ENCODE measurements at places on chromosomes 2 and 18.

GRCh38 chr2:25833566-25833965 lies 44.7 kb downstream of the ASXL2 start:
- no peak for DNase-seq

DNA sequence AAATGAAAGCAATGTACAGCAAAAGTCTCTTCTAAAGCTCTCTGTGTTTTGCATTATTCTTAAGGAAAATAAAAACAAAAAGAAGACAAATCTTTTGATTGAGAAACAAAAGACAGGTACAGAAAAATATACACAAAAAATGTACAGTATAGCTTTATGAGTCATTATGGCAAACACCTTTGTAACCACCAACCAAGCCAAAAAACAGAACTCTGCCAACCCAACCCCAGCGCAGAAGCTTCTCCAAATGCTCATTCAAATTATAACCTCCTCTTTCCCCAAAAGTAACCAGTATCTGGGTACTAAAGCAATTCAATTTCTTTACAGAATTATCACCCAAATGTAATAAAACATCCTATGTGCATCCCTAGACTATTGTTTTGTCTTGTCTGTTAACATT lies 255.9 kb upstream of the STON1 start:
- no peak for DNase-seq

DNA sequence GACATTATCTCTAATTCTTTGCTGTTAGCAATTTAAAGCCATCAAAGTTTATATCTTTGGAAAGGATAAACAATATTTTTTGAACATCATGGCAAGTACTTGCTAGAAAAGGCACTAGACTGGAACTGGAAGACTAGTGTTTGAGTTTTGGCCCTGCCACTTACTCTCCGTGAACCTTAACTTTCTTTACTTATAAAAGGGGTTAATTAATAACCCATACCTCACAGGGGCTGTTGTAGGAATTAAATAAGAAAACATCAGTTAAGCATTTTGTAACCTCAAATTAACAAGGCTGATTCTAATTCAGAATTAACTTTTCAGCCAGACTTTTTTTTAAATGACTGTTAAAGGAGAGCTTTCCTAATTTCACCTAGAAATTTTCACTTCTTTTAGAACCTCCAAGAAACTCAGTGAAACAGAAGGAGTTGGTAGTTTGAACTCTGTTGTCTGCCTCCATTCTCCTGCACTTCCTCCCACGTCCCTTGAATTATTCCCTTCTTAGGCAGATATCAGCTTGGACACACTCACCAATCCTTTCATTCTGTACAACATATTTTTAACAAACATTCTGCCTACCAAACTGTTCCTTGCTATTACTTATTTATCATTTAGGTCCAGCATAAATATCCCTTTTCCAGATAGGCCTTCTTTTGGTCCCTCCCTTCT lies 79.5 kb downstream of the COX7A2L start:
- DNase-seq: no peak

GRCh38 chr18:42623935-42624334 lies 491.6 kb downstream of the RIT2 start:
- peak; percentile 20 for DNase-seq

DNA sequence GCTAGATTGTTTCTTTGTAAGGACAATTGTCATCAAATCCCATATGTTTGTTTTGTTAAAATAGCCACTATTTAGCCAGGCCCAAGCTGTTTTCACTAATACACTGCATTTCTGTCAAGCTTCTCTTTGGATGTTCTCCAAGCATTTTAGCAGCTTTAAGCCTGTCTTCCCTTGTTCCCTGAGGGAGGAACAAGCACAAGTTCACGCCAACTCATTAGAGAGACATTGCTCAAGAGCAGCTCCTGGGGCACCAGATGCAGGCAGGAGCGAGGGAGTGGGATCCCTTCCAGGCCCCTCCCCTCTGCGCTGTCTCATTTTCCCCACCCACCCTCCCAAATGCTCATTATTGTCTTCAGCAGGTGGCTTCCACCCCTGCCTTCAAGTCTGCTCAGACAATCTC lies 32.6 kb upstream of the PPP3R1 start:
- DNase-seq: no peak

DNA sequence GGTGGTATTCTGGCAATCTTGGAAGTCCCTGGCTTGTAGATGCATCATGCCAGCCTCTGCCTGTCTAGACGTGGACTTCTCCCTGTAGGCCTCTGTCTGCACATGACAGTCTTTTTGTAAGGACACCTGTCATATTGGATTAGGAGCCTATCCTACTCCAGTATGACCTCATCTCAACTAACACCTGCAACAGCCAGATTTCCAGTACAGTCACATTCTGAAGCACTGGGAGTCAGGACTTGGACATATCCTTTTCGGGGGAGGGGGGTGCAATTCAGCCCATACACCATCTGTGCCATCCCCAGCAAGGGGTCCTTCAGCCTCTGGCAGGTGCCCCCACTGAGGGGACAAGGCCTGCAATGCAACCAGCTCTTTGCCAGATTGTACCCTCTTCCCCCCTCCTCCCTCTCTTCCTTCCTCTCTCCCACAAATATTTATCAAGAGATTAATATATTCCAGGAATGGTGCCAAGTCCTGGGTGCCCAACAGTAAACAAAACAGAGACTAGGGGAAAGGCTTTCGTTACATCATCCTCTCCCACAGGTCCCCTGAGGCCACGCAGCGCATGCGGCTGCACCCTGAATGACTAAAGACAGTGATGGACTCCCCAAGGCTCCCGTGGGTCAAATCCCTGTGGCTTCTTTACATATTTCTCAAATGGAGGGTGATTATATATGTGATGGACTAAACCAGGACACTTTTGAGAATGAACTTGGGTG lies 20.5 kb upstream of the MYCN start:
- no peak for DNase-seq

- DNase-seq: no peak
These were observed 250.9 kb downstream of the ICOS start for GRCh38 chr2:204187229-204188083.

GRCh38 chr2:23504591-23504990 lies 119.6 kb downstream of the KLHL29 start:
- DNase-seq: no peak

DNA sequence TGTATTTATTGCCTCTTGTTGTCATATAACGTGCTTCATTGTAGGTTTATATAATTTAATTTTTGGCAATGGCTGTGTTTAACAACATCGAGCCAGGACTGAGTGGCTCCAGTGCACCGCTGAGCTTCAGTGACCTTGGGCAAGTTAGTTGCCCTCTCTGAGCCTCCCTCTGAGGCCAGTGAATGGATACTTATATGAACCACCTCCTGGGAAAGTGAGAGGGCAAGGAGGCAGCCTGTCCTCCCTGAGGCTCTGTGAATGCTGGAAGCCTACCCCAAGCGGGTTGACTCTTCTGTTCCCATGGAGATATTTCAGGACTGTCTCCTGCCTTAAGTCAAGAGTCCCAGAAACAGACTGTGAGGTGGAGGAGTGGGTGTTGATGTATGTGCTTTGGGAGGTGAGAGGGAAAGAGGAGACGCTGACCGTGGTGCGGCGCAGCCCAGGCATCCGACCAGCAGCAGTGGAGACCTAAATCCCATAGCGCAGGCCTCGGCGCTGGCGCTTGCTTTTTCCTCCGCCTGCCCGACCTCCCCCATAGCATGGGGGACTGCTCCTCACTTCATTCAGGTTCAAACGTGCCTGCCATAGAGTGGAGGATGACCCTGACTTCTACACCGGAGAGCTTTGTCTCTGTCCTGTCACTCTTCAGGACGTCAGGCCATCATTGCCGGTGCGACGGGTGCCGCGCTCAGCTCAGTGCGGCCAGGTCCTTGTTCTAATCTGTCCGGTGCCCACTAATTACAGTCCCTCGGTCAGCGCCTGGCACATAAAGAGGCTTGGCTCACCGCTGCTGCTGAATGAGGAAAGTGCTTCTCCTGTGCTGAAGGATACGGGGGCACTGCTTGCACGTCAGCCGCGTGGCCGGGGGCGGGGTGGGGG lies 167.3 kb upstream of the HS6ST1 start:
- DNase-seq: no peak

- no peak for DNase-seq
These were observed 1.2 kb downstream of the WNT10A start for GRCh38 chr2:218881744-218882460.

DNA sequence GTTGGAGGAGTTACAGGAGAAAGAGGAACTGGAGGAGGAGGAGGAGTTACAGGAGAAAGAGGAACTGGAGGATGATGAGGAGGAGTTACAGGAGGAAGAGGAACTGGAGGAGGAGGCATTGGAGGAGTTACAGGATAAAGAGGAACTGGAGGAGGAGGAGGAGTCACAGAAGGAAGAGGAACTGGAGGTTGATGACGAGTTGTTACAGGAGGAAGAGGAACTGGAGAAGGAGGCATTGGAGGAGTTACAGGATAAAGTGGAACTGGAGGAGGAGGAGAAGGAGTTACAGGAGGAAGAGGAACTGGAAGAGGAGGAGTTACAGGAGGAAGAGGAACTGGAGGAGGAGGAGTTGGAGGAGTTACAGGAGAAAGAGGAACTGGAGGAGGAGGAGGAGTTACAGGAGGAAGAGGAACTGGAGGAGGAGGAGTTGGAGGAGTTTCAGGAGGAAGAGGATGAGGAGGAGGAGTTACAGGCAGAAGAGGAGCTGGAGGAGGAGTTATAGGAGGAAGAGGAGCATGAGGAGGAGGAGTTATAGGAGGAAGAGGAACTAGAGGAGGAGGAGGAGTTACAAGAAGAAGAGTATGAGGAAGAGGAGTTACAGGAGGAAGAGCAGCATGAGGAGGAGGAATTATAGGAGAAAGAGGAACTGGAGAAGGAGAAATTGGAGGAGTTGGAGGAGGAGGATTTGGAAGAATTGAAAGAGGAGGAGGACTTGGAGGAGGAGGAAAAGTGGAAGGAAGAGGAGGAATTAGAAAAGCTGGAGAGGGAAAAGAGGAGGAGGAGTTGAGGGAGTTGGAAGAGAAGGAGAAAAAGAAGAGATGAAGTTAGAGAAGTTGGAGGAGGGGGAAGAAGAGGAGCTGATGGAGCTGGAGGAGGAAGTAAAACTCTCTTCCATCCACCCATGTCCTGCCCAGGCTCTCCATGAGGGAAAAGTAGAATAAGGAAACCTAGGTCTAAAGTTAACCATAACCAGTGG lies 37.2 kb downstream of the CLASP1 start:
- DNase-seq: no peak

DNA sequence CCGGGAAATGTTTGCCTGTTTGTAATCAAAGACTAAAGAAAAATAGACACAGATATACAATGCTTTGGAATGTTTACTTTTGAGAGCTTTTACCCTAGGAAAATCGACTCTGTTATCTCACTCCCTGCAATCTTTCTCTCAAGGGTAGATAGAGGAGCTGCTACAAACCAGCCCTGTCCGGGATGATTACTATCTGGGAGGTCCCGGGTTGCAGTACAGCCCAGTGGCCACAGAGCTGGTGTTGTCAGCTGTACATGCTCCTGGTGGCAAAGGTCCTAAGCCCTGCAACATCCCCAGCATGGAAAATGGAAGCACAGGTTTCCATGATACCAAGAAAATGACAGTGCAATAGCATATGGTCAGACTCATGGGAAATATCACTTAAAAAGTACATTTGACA lies 570.5 kb upstream of the SOX11 start:
- DNase-seq: no peak

GRCh38 chr2:62663920-62664795 lies 41.4 kb upstream of the EHBP1 start:
- no peak for DNase-seq

DNA sequence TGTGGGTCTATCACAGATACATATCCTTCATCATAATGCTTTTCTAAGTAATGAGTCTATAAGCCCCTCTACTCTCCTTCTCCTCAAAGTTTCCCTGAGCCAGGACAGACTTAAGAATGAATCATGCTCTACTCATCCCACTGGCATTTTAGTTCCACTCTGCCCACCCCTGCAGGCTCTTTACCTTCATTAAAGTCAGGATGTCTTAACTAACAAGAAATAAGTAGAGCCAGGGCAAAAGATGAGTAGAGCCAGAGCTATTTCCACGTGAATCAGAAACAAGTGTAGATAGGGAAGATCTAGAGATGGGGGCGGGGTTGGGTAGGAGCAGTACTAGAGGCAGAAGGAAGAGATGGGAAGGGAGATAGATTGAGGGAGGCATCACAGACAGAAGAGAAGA lies 790.5 kb downstream of the RNF144A start:
- DNase-seq: no peak

- DNase-seq: no peak
These were observed 54.1 kb downstream of the DYSF start for GRCh38 chr2:71507476-71507875.

DNA sequence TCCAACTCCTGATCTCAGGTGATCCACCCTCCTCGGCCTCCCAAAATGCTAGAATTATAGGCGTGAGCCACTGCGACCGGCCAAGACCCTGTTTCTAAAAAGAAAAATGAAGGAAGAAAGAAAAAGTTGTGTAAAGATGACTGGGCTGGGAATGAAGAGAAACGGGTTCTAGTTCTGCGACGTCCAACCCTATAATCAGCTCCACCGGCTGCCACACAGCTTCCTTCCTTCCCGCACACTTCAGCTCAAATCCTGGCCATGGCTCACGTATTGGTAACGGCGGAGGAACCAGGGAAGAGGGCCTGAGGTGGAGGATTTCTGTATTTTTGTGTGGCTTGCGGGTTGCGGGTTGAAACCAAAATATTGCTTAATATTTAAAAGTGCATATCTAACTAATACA lies 88.1 kb downstream of the MYL12B start:
- DNase-seq: no peak

DNA sequence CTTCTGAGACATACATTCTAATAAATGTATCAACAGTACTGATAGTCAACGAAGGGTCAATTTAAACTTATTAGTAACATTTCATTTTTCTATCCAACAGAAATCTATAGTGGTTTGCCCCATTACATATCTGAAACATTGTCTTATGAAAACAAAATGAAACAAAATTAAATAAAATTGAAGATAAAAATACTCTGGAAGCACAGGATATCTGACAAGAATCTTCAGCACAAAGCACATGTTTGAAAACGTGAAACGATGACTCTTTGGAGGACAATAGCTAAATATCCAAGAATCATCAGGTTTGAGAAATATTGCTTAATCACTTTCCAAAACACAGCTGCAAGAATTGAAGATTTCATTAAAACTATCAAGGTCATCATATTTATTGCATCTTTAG lies 70.9 kb upstream of the FAM124B start:
- no peak for DNase-seq

- DNase-seq: peak; percentile 88
These were observed 48.1 kb upstream of the ARL4C start for GRCh38 chr2:234544659-234545611.

DNA sequence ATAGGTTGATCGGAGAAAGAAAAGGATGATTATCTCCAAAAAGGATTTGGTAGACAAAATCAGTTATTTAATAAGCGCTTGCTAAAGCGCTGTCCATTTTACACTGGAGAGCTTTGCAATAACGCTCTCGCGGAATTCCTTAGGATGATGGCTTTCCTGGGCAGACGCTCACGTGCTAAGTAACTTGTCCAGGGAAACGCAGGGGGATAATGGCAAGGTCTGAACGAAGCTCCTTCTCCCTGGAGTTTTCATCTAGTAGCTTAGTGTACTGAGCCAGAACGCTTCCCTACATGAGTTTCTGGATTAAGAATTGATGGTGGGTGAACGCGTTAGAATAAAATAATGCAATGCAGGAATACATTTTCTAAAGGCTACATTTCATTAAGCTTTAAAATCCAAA lies 739.5 kb upstream of the SALL3 start:
- DNase-seq: no peak

- DNase-seq: no peak
These were observed 39.1 kb upstream of the CPS1 start for GRCh38 chr2:210517264-210517663.

GRCh38 chr18:9137168-9138066 lies 836 bp downstream of the ANKRD12 start:
- DNase-seq: peak; percentile 65
